ENCODE measurements at places on chromosomes 4 and X.
A peak's percentile ranks its signal among the peaks of the same experiment; 100 is the strongest.

GRCh38 chrX:136165406-136165805 lies 18.1 kb downstream of the FHL1 start:
- DNase-seq = no peak

- no peak for DNase-seq
Measured at GRCh38 chrX:132393992-132394391, 94.8 kb downstream of the MBNL3 start.

- no peak for DNase-seq
Measured at GRCh38 chr4:8819019-8819418, 52.6 kb downstream of the HMX1 start.

DNA sequence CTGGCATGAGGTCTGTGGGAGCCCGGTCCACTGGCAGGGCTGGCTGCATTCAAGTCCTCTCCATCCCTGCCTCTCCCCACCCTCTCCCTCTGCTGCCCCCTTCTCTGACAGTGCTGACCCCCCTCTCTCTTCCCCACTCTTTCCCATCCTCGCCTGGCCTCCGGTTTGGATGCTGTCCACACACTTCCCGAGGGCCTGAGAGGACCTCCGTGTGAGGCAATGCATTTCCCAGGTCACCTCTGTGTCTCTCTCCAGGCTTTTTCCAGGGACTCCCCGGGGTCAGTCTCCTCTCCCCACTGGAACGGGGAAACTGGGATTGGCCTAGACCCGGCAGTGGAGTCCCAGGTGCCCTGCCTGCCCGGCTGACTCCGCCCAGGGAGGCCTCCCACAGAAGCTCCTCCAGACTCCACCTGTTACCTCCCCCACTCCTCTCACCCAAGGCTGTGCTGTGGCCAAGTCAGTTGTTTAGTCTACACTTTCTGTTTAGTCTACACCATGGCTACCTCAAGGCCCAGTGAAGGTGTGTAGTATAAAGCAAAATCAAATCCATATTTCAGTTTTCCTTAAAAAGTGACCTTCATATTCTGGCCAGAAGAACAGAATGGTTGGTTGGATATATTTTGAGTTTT lies 146.8 kb downstream of the PTTG2 start:
- no peak for DNase-seq

- no peak for DNase-seq
Measured at GRCh38 chrX:35006361-35006760, 63.8 kb downstream of the FAM47B start.

DNA sequence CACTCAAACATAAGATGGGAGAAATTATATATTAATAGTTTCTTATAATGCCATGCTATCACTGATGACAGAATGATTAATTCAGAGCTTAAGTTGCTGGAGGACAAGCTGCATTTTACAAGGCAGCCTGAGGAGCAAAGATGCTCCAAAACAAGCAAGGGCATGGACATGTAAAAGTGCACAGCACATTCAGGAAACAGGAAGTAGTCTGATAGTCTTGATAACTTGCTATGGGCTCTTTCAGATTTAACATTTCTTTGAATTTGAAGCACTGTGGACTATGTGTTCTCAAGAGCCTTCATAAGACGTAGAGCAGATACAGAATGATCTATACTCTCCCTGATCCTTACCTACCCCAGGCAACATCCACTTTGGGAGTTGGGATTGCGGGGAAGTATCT lies 50.0 kb downstream of the AMMECR1 start:
- no peak for DNase-seq

DNA sequence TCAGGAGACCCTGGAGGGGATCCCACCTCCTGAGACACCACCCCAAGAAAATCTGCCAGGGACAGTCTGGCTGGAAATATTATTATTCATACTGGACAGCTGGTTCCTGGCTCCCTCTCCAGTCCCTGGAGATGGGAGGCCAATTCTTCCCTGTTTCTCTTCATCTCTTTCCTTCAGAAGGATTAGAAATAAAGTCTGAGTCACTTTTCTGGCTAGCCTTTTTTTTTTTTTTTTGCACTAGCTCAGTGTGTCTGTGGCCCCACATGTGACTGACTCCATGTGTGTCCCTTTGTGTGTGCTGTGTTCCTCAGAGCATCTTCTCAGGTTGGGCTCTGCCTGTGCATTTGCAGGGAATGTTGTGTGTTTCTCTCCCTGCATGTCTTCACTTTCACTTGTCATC lies 1.8 kb upstream of the FRMPD3 start:
- no peak for DNase-seq

- no peak for DNase-seq
Measured at GRCh38 chr4:15130441-15130840, 128.2 kb downstream of the CPEB2 start.

GRCh38 chr4:121764702-121765367 lies at the start of gene SMIM43:
Gene SMIM43 (minus strand): TSS chr4:121765164. CDS start chr4:121765105, 59 bp downstream.
- peak; percentile 51 for DNase-seq

- no peak for DNase-seq
Measured at GRCh38 chrX:118595501-118596042, 100.0 kb downstream of the DOCK11 start.

- peak; percentile 35 for DNase-seq
Measured at GRCh38 chrX:49919617-49920016, 2.8 kb upstream of the CLCN5 start.

GRCh38 chrX:40087425-40088298 lies 10.1 kb downstream of the BCOR start:
- no peak for DNase-seq

DNA sequence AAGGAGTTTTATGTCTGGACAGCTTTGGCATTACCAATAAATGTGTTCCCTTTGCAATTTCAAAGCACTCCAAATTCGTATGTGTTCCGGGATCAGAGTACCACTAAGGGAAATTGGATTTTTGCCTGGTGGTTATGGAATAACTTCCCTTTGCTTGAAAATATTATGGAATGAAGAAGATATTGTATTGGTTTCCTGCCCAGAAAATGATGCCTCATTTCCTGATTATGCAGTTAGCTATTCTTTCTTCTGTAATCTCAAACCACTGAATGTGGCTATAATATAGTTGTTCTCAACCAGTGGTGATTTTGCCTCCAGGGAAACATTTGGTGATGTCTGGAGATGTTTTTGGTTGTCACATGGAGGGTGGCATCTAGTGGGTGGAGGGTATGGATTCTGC lies 142.9 kb downstream of the PCDH7 start:
- DNase-seq = no peak

GRCh38 chr4:30868111-30868895 lies 148.1 kb downstream of the PCDH7 start:
- no peak for DNase-seq

GRCh38 chrX:56366901-56367300 lies 134.7 kb downstream of the KLF8 start:
- DNase-seq = no peak

DNA sequence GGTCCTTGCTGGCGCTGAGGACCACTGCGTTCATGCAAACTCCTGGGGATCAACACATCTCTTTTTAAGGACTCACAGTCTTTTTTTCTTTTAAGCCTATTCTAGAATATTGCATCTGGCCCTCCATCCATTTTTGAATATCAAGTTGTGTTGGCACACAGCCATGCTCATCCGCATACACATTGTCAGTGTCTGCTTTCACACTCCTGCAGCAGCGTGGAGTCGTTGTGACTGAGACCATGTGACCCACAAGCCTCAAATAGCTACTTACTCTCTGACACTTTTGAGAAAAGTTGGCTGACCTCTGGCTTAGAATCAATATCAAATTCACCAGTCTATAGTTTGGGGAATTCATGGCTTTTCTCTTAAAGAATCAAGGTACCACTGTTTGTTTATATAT lies 191.8 kb upstream of the S100G start:
- DNase-seq = no peak

GRCh38 chr4:167887726-167888125 lies 204.6 kb upstream of the ANXA10 start:
- no peak for DNase-seq

DNA sequence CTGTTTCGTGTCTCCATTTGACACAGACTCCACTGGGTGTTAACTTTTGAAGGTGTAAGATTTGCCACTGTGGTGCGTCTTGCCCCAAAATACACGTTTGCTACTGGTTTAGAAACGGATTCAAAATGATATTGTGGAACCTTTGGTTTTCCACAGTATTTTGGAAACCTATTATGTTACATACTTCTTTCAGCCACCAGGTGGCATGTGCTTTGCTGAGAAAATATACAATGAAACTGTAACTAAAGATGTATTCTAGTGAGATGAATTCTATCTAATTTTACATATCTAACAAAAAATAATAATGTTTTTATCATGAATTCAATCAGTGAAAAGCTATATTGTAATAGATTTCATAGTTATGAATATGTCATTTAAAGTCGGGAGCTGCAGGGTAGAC lies 28.4 kb upstream of the SLITRK4 start:
- no peak for DNase-seq

- DNase-seq = no peak
Measured at GRCh38 chr4:105765690-105766407, 57.3 kb downstream of the GSTCD start.

- DNase-seq = no peak
Measured at GRCh38 chr4:123825596-123826291, 429.1 kb downstream of the SPRY1 start.

GRCh38 chr4:168588916-168589531 lies 92.2 kb downstream of the PALLD start:
- DNase-seq = no peak

DNA sequence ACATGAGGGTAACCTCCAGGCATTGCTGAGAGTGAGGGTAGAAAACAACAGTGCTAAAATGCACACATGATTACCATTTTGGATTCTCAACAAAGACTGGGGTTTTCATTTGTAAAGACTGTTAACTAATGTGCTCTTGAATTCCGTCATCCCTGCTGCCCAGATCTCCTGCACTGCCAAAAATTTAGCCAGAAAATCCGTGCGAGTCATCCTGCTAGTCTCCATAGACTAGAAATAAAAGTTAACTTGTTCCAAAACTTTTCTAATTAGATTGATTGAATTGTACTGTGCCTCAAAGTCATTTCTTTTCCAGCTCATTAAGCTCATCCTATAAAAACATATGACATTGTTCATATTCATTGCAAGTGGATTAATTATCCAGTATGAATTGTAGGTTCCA lies 99.8 kb downstream of the ARSF start:
- DNase-seq = no peak

- no peak for DNase-seq
Measured at GRCh38 chr4:113623274-113623894, 138.2 kb downstream of the CAMK2D start.

GRCh38 chr4:2443956-2444740 lies 24.8 kb upstream of the RNF4 start:
- DNase-seq = no peak

DNA sequence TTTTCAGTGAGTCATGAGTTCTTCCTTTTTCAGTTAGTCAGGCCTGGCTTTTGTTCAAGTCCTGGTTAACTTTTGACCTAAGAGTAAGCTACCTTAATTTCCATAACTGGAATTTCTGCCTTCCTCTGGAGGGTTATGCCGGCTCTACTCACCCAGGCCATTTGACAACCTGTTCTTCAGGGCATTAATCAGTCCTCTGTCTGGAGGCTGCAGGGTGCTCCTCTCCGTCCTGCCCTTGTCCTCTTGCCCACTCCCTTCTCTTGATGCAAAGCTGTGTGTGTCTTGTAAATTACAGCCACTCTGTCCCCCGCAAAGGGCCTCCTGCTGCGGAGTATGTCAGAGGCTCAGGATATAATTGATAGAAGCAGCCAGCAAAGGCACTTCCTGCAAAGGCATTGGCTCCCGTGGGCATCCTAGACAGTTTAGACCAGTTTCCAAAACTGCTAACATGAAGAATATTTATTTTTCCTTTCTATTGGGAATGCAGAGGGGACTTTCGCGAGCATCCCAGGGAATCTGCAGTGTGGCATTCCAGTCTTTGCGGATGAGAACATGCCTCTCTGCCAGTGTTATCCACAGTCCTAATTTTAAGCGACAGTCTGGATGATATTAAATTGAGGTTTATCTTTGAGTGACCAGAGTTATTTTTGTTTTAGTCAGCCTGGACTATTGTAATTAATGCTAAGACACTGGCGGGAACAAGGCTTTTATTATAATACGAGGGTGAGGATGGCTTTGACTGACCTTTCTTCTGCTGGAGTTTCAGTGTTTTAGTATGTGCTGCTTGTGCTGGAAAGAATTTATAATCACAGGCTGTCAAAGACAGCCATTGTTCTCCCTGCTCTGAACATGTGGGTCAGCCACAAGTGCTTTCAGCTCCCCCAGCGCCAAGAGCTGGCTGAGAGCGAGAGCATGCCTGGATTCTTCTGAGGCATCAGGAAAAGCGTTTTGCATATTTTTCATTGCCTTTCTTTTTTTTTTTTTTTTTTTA lies 74.2 kb downstream of the LIMCH1 start:
- DNase-seq = no peak

DNA sequence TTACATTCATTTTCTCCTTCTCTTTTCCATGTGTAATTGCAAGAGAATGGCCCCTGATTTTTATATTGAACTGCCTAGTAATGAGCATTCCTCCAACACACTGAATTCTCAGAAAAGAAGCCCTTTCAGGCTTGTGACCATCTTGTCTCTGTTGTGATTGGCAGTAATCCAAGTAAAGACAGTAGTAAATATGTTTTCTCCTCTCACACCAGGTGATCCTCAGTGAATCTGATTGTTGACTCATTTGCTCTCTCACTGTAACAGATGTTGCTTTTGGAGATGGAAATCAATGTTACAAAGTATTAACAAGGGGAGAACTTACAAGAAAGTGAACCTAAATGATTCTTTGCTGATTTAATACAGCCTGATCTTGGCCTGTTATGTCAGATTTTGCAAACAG lies 271.0 kb downstream of the AFF2 start:
- DNase-seq = no peak

DNA sequence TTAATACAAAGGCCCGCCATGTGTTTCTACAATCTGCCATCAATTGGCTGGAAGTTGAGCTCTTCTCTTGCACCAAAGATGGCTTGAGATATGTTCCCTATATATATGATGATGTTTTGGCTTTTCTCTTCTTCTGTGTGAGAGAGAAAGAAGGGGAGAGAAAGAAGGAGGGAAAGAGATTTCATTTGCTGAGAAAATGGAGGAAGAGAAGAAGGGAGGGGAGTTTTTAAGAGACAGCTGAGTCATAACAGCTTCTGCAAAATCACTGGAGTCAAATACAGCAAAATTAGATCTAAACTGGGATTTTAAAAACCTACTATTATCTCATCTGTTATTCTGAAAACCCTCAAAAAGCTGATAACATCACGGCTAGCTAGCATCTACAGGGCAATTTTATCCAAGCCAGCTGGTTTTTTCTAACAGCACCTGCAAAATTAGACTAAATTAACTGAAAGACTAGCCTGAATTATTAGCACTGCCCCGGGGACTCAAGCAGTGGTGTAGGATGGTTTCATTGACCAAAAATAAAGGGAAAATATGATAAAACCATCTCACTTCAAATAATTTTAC lies 647.6 kb upstream of the ACTRT1 start:
- DNase-seq = no peak
